CD8-positive, alpha-beta memory T cell (primary cell): ENCODE measurements at places on chromosomes 4 and X. TPM values are rescaled to one million over a fixed set of nuclear protein-coding genes. Genes with fewer than 3 reads are reported as not detected.

GRCh38 chr4:94690851-94691254 is 66.9 kb upstream of the BMPR1B start:
- DNase-seq, result no peak

The STARD8 gene
- not detected for polyA plus RNA-seq

DNA sequence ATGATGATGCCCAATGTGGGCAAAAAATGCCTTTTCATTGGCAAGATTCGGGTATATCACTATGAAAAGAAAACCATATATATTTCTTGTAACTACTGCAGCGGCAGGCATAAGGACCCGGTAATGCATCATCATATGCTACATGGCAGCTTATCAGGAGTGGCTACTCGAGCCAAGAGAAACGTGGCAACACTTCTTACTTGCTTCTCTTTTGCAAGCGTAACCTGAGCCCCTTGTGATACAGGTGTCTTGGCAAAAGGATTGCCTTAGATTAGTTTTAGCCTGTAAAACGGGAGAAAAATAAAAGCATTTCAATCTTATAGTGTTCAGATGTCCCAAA is 280.3 kb downstream of the SPRY1 start:
- DNase-seq, result no peak

- DNase-seq, result no peak
Measured at GRCh38 chrX:34365471-34365870, 233.4 kb upstream of the FAM47A start.

The BCAP31 gene
- 333 TPM for polyA plus RNA-seq

- DNase-seq, result no peak
Measured at GRCh38 chr4:184171011-184171410, 46.7 kb downstream of the ENPP6 start.

The HS3ST1 gene
- not detected for polyA plus RNA-seq

- no peak for DNase-seq
Measured at GRCh38 chr4:1676605-1677525, 7.2 kb downstream of the FAM53A start.

- DNase-seq, result no peak
Measured at GRCh38 chr4:113026556-113026955, 22.9 kb upstream of the ANK2 start.

The METTL14 gene
- 36.7 TPM for polyA plus RNA-seq

The GAGE1 gene
- not detected for polyA plus RNA-seq

The CAPN6 gene
- not detected for polyA plus RNA-seq

DNA sequence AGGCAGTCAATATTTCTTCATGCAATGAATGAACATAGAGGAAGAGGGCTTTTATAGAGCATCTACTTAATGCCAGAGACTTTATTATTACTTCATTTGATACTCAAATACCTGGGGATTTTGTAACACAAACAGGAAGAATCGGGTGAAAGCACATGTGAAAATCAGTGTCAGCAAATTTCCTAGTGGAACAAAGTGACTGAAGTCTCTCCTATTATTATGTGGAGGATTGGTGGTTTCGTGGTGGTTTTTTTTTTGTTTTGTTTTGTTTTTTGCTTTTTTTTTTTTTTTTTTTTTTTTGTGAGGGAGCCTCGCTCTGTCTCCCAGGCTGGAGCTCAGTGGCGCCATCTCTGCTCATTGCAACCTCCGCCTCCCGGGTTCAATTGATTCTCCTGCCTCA is 207.0 kb downstream of the RRAGB start:
- no peak for DNase-seq

DNA sequence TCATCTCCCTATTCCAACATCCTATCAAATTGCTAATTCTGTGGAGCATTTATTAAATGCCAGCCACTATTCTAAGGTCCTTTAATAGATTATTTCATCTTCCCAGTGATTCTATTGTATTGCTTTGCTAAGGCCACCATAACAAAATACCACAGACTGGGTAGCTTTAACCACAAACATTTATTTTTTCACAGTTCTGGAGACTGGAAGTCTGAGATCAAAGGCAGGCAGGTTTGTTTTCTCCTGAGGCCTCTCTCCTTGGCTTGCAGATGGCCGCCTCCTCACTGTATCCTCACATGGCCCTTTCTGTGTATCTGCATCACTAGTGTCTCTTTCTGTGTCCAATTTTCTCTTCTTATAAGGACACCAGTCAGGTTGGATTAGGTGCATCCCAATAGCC is 64.5 kb downstream of the CPE start:
- no peak for DNase-seq

GRCh38 chr4:67880866-67881610 is 2.8 kb downstream of the TMPRSS11D start:
- DNase-seq, result no peak

- DNase-seq, result no peak
Measured at GRCh38 chr4:128571747-128572146, 237.8 kb upstream of the JADE1 start.

GRCh38 chr4:36280555-36280954 is 861 bp upstream of the DTHD1 start:
- DNase-seq, result no peak

DNA sequence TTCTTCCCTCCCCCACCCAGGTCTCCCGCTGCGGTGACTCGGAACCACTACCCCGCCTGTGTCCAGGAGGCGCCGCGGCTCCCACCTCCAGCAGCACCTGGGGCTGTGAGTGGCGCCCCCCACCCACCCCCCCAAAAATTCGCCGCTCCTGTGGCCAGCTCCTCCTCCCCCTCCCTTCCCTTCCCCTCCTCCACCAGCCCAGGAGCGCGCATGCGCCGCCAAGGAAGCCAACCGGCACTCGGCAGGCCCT is 278 bp downstream of the CLOCK start:
- no peak for DNase-seq

GRCh38 chrX:126177133-126177840 is 11.2 kb upstream of the DCAF12L2 start:
- DNase-seq, result no peak

The IL1RAPL1 gene
- not detected for polyA plus RNA-seq

- no peak for DNase-seq
Measured at GRCh38 chrX:137043736-137044135, 9.9 kb upstream of the GPR101 start.

The SPACA5 gene
- polyA plus RNA-seq, result not detected
